Activated T-helper 1 cell treated with anti-CD3 and anti-CD28 coated beads, Interleukin-12 subunit alpha, Interleukin-12 subunit beta, Interleukin-2, Interleukin-4 antibody, amounts not matched to agents 30 ng/mL and 10 ng/mL and 1 ng/mL, durations not matched to agents 14 hours and 24 hours and 36 hours (primary cell): ENCODE measurements at places on chromosomes 16 and 17. TPM values are rescaled to one million over a fixed set of nuclear protein-coding genes. Genes with fewer than 3 reads are reported as not detected.
A peak's percentile ranks its signal among the peaks of the same experiment; 100 is the strongest.

Gene SOCS7
- total RNA-seq = 30.4 and 32.3 TPM in 2 replicates

Gene FMNL1
- total RNA-seq = 363 and 374 TPM in 2 replicates

Gene PRAC2
- not detected in 2 replicates for total RNA-seq

GRCh38 chr16:13193721-13194120 lies 292.3 kb downstream of the SHISA9 start:
- H3K4me3 ChIP-seq = no peak overlapping the region
- no peaks in the 10 kb centered on the region for H3K4me1 ChIP-seq
- DNase-seq = no peak
- peaks cover 2% of the 10 kb centered on the region for H3K27me3 ChIP-seq
- no peaks in the 10 kb centered on the region for H3K36me3 ChIP-seq

Gene NLK
- 13.6 and 15.5 TPM in 2 replicates for total RNA-seq

- H3K27me3 ChIP-seq = peaks cover 55% of the 10 kb centered on the region
- H3K4me3 ChIP-seq = peak overlapping the region; percentile 73
- DNase-seq = no peak
- peaks cover 5% of the 10 kb centered on the region for H3K36me3 ChIP-seq
Observed at GRCh38 chr16:3170440-3171180, 17.4 kb upstream of the OR1F1 start.

- H3K27me3 ChIP-seq = peaks cover 4% of the 10 kb centered on the region
- no peaks in the 10 kb centered on the region for H3K4me1 ChIP-seq
- DNase-seq = no peak
- no peak overlapping the region for H3K4me3 ChIP-seq
Observed at GRCh38 chr17:51673070-51673469, 412.7 kb downstream of the UTP18 start.

DNA sequence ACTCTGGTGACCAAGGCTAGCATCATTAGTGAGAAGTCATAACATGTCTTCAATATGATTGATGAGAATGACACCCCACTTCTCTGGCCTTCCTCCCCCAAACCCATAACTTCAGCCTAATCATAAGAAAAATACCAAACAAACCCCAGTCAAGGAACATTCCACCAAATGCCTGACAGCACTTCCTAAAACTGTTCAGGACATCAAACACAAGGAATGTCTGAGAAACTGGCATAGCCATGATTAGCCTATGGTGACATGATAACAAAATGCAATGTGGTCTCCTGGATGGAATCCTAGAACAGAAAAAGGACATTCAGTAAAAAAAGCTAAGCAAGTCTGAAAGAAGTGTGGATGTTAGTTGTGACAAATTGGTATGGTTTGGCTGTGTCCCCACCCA lies 24.7 kb upstream of the TBX4 start:
- H3K36me3 ChIP-seq = no peaks in the 10 kb centered on the region
- H3K27ac ChIP-seq = no peak overlapping the region
- DNase-seq = no peak
- H3K4me3 ChIP-seq = no peak overlapping the region
- H3K4me1 ChIP-seq = no peaks in the 10 kb centered on the region
- H3K27me3 ChIP-seq = peaks cover 11% of the 10 kb centered on the region

GRCh38 chr17:79046197-79046915 lies 22.4 kb downstream of the C1QTNF1 start:
- no peaks in the 10 kb centered on the region for H3K36me3 ChIP-seq
- no peak overlapping the region for H3K4me3 ChIP-seq
- DNase-seq = no peak
- H3K27me3 ChIP-seq = no peaks in the 10 kb centered on the region

DNA sequence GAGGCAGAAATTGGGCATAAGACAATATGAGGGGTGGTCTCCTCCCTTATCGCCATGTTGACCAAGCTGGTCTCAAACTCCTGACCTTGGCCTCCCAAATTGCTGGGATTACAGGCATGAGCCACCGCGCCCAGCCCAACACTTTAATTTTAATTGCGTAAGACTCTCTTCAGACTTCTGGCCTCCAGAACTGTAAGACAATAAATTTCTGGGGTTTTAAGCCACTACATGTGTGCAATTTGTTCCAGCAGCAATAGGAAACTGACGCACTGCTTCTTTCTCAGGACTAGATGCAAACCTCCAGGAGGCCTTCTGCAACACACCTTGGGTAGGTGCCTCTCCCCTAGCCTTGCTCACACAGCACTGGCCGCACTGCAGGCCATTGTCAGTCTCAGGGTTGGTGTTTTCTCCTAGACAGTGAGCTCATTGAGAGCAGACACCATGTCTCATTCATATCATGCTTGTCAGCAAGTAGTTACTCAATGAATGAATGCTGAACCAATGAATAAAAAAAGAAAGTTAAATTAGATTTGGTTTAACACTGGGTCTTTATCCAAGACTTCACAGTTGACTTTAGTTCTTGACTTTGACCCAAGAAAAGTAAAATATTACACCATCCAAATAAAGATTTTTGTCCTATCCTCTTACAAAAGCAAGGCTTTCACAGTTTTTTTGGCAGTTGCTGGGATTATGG lies 5.5 kb upstream of the ACSF2 start:
- no peak overlapping the region for H3K27ac ChIP-seq
- no peak for DNase-seq
- peaks cover 2% of the 10 kb centered on the region for H3K36me3 ChIP-seq
- no peak overlapping the region for H3K4me3 ChIP-seq

- peaks cover 4% of the 10 kb centered on the region for H3K27me3 ChIP-seq
- no peak overlapping the region for H3K4me3 ChIP-seq
- H3K27ac ChIP-seq = no peak overlapping the region
- H3K36me3 ChIP-seq = no peaks in the 10 kb centered on the region
- H3K4me1 ChIP-seq = no peaks in the 10 kb centered on the region
Observed at GRCh38 chr17:49240619-49241018, 10.0 kb upstream of the PHOSPHO1 start.

Gene RNF43
- 0.47 and 0.86 TPM in 2 replicates for total RNA-seq

- peaks cover 32% of the 10 kb centered on the region for H3K36me3 ChIP-seq
- H3K27ac ChIP-seq = peak overlapping the region; percentile 64
- H3K27me3 ChIP-seq = no peaks in the 10 kb centered on the region
Observed at GRCh38 chr17:18248300-18248731, 10.2 kb downstream of the FLII start.

Gene CHST6
- total RNA-seq = not detected in 2 replicates

- peak overlapping the region; percentile 52 for H3K27ac ChIP-seq
- H3K36me3 ChIP-seq = peaks cover 5% of the 10 kb centered on the region
- H3K4me3 ChIP-seq = peak overlapping the region; percentile 12
- H3K27me3 ChIP-seq = peaks cover 8% of the 10 kb centered on the region
- DNase-seq = peak; percentile 17
- H3K4me1 ChIP-seq = peaks cover 35% of the 10 kb centered on the region
Observed at GRCh38 chr17:68383443-68384321, 73.6 kb downstream of the WIPI1 start.

DNA sequence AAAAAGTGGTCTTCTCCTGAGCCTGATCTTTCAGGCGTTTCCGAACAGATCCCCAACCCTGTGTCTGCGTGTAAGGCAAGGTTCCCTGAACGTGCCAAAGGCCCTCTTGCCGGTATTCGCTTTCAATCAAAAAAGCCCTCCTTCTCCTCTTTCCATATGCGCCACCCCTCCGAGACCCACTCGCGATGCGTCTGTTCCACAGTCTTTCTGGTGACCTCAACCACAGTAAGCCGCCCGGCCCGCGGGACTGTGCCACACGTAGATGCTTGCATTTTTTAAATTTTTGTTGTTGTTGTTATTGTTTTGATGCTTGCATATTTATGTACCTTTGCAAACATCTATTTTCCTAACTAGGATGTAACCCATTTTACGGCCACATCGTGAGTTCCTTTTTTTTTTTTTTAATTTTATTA lies 607 bp upstream of the PRPSAP1 start:
- peak overlapping the region; percentile 89 for H3K4me3 ChIP-seq
- H3K27ac ChIP-seq = peak overlapping the region; percentile 99
- DNase-seq = no peak
- H3K27me3 ChIP-seq = peaks cover 3% of the 10 kb centered on the region
- no peaks in the 10 kb centered on the region for H3K36me3 ChIP-seq

- no peak for DNase-seq
- no peaks in the 10 kb centered on the region for H3K36me3 ChIP-seq
Observed at GRCh38 chr16:8370374-8371270, 219.7 kb downstream of the TMEM114 start.

Gene PRR14
- total RNA-seq = 91.9 and 97.4 TPM in 2 replicates

Gene KDM6B
- total RNA-seq = 163 and 177 TPM in 2 replicates

DNA sequence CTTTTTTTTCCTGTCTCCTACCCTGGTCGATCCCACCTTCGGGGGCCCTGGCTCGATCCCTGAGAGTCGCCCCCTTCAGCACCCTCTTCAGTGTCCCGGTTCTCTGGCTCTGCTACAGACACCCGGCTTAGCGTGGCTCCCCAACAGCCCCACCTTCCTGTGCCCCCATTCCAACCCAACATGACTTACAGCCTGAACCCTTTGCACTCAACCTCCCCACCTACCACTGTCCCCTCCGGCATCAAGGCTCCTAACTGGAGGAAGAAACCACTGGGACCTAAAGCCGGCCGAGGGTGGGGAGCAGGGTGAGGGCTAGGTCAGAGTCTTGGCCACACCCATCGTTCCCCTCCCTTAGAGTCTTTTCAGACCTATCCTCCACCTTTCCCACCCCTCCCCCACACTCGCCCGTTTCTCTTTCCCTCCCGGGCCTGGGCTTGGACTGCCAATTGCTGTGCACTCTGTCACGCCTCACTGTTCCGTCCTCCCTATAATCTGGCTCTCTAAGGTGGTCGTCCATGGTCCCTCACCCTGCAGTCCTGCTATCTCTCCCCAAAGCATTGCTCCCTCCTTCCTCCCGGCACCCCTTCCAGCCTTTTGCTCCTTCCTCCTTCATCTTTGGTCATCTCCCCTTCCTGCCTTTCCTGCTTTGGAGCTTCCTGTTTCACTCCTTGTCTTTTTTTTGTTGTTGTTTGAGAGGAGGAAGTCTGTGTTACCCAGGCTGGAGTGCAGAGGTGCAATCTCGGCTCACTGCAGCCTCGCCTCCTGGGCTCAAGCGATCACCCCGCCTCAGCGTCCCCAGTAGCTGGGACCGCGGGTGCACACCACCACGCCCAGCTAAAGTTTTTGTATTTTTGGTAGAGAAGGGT lies 890 bp upstream of the CLDN7 start:
- H3K4me3 ChIP-seq = peak overlapping the region; percentile 73
- DNase-seq = no peak
- H3K27me3 ChIP-seq = peaks cover 23% of the 10 kb centered on the region
- peaks cover 11% of the 10 kb centered on the region for H3K36me3 ChIP-seq
- peak overlapping the region; percentile 49 for H3K27ac ChIP-seq

DNA sequence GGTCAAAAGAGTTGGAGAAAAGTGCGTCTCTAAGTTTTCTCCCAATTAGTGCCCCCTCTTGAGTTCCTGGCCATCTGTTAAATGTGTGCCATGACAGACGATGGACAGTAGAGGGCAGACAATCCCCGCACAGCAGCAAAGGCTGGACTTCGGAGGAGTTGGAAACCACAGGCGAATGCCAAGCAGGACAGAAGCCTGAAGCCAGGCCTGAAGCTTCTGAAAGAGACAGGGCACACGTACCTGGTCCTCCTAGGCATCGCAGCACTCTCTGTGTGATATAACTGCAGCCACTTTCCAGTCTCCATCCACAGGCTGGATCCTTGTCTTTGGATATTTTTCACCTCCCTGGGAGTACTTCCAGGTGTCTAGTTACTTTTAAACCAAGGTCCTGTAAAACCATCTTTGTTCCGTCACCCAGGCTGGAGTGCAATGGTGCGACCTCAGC lies 14.5 kb downstream of the C17orf100 start:
- peaks cover 2% of the 10 kb centered on the region for H3K36me3 ChIP-seq
- DNase-seq = no peak
- H3K4me3 ChIP-seq = no peak overlapping the region
- H3K4me1 ChIP-seq = peaks cover 13% of the 10 kb centered on the region
- H3K27ac ChIP-seq = no peak overlapping the region
- H3K27me3 ChIP-seq = peaks cover 13% of the 10 kb centered on the region
